Activated CD8-positive, alpha-beta T cell treated with anti-CD3 and anti-CD28 coated beads, Interleukin-2, amount 10 ng/mL, durations not matched to agents 7 days and 5 days (primary cell): ENCODE measurements at places on chromosomes 2 and 18. TPM values are rescaled to one million over a fixed set of nuclear protein-coding genes. Genes with fewer than 3 reads are reported as not detected.

DNA sequence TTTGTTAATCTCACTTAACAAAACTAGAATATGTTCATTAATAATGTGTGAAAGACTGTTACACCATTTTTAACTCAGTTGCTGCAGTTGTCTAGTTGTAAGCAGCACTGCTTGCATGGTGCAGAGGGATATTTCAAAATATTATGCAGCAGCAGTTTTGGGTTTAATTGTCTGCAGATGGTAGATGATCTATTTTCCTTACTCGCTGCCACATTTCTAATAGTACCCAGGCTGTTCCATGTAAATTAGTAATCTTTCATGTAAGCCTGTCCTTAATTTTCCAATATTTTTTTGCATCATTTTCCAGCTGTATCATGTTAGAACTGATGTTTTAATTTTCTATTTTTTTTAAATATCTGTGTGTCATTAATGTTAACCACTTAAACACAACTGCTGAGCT lies 488.1 kb upstream of the RAB12 start:
- no peak overlapping the region for H3K4me3 ChIP-seq
- H3K27me3 ChIP-seq, result no peaks in the 10 kb centered on the region
- H3K4me1 ChIP-seq, result no peaks in the 10 kb centered on the region
- no peaks in the 10 kb centered on the region for H3K36me3 ChIP-seq
- DNase-seq, result no peak
- no peak overlapping the region for H3K27ac ChIP-seq

DNA sequence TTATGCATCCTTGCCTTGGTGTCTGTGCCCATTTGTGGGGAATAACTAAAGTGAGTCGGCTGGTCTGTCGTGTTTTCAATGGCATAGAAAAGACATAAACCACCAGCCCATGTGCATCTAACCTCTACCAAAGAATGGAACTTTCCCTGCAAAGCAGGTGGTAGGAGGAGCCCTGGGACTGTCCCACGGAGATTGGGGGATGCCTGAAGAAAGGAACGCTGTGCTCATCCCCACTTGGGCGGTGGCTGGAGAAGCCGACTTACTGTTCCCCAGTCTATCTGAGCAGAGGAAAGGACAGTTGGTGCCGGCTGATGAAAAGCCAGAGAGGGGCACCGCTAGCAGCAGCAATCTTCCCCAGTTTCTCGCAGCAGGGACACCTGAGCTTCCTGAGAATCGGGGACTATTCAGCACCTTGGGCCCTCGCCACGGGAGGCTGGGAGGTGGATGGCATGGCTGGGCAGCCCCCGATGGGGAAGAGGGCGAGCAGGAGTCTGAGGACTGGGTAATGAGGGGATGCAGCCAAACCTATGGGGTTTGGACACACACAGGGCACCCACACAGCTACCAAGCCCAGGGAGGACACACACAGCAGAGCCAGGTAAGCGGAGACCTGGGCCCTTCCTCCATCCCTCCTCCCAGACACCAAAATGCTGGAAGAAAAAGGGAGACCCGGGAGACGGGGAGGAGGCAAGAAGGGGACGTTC lies 53.7 kb upstream of the AGAP1 start:
- no peaks in the 10 kb centered on the region for H3K27me3 ChIP-seq
- no peaks in the 10 kb centered on the region for H3K4me1 ChIP-seq
- H3K27ac ChIP-seq, result no peak overlapping the region
- no peak overlapping the region for H3K4me3 ChIP-seq
- H3K36me3 ChIP-seq, result no peaks in the 10 kb centered on the region
- no peak for DNase-seq

DNA sequence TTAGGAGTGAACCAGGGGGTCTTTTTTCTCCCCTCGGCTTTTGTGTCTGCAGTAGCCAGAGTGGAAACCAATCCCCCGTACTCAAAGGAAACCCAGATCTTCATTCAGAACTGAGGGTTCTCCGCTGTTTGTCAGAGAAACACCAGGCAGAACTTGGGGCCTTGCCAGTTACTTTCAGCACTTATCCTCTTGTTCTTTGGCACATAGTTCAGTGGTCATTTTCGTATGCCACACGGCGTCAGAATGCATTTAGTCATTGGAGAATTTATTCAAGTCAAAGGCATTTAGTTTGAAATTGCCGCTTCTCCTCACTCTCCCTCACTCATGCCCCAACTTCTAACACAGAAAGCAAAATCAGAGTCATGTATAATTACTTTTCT lies 102.9 kb downstream of the CABLES1 start:
- peak overlapping the region; percentile 60 for H3K4me3 ChIP-seq
- H3K27ac ChIP-seq, result peak overlapping the region; percentile 92
- DNase-seq, result no peak
- peaks cover 5% of the 10 kb centered on the region for H3K36me3 ChIP-seq
- no peaks in the 10 kb centered on the region for H3K27me3 ChIP-seq

GRCh38 chr2:199718074-199718473 lies 132.9 kb downstream of the FTCDNL1 start:
- no peak overlapping the region for H3K27ac ChIP-seq
- no peaks in the 10 kb centered on the region for H3K4me1 ChIP-seq
- H3K4me3 ChIP-seq, result no peak overlapping the region
- no peak for DNase-seq
- H3K36me3 ChIP-seq, result no peaks in the 10 kb centered on the region

DNA sequence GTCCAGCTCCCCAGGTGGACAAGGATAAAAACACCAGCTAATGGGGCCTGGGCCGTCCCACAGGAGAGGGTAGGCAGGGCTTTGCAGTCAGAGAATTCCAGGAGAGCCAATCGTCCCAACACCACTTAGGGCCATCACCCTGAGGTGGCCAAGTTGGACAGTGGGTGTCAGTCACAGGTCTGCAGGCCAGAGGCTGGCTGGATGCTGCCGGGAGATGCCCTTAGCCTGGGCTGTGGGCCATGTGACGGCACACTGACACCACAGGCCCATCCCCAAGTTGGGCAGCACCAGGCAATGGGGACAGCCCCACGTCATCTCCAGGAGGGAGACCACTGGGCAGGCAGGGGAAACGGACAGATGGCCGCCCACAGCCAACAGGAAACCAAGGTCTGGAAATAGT lies 53.9 kb downstream of the KIF1A start:
- no peaks in the 10 kb centered on the region for H3K4me1 ChIP-seq
- no peak for DNase-seq
- no peaks in the 10 kb centered on the region for H3K27me3 ChIP-seq

DNA sequence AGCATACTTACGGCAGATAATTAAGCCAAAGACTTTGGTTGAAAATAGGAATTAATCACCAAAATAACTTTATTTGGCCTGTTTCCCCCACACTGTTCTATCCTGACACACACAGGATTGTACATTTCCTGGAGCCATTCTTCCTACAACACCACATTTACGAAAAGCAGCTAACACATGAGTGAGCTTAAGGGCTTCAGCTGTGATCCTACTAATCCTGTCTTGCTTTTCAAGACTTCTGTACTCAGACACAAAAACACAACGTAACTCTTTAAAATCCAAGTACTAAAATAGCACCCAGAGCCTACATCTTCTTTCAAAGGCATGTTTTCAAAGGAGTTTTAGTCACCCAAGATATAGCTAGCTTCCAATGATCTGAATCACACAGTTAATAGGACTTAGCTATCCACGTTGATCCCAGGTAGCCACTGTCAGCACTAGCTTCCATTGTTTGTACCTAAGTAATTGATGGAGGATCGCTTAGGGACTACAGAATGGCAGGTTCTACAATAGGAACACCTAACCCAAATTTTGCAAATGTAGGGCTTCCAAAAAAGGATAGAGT lies 42.8 kb upstream of the TTC39C start:
- H3K36me3 ChIP-seq, result peaks cover 11% of the 10 kb centered on the region
- no peak overlapping the region for H3K27ac ChIP-seq
- H3K4me3 ChIP-seq, result no peak overlapping the region
- peaks cover 52% of the 10 kb centered on the region for H3K4me1 ChIP-seq
- H3K27me3 ChIP-seq, result no peaks in the 10 kb centered on the region

GRCh38 chr2:129165006-129165405 lies 814.5 kb upstream of the RAB6C start:
- no peaks in the 10 kb centered on the region for H3K36me3 ChIP-seq
- H3K27me3 ChIP-seq, result no peaks in the 10 kb centered on the region
- no peaks in the 10 kb centered on the region for H3K4me1 ChIP-seq
- DNase-seq, result no peak
- H3K4me3 ChIP-seq, result no peak overlapping the region

DNA sequence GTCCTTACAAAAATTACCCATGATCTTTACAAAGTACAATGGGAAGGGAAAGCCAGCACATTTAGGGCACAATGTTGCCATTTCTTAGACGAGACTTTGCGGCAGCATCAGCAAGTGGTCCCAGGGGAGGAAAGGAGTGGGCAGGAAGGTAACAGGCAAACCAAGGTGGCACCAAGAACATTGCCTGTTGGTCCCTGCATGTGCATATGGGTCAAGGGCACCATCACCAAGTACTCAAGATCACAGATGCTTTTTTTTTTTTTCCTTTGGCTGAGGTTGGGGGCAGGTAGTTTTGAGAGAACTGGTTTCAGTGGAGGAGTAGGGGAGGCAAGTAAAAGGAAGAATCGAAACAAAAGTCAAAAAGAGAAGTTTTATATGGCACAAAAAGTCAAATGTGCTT lies 752 bp upstream of the CYTIP start:
- H3K36me3 ChIP-seq, result peaks cover 40% of the 10 kb centered on the region
- peaks cover 38% of the 10 kb centered on the region for H3K4me1 ChIP-seq
- peak overlapping the region; percentile 92 for H3K27ac ChIP-seq
- H3K27me3 ChIP-seq, result no peaks in the 10 kb centered on the region
- peak overlapping the region; percentile 94 for H3K4me3 ChIP-seq
- peak; percentile 56 for DNase-seq

DNA sequence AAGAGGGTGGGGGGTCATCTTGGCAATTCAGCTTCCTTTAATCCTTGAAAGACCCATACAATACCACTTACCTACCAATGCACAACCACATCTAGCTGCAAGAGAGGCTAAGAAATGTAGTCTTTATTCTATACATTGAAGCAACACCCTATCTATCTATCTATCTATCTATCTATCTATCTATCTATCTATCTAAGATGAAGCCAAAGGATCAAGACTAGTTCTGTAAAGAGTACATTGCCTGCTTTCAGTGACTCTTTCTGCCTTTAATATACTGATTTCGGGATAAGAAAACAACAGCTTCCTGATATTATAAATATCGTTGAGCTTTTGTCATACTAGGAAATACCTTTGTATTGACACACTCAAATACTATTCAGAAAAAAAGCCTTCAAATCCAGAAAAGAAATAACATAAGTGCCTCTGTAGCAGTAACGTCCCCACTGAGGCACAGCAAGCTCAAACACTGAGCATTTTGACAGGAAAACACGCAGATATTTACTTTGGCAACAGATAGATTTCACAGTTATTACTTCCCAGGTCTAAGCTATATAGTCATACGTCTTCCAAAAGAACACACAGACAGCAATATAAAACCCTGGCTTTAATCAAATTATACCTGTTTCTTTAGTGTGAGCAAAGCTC lies 139.4 kb upstream of the SERTAD2 start:
- peaks cover 15% of the 10 kb centered on the region for H3K27me3 ChIP-seq
- no peaks in the 10 kb centered on the region for H3K36me3 ChIP-seq
- H3K4me1 ChIP-seq, result no peaks in the 10 kb centered on the region

DNA sequence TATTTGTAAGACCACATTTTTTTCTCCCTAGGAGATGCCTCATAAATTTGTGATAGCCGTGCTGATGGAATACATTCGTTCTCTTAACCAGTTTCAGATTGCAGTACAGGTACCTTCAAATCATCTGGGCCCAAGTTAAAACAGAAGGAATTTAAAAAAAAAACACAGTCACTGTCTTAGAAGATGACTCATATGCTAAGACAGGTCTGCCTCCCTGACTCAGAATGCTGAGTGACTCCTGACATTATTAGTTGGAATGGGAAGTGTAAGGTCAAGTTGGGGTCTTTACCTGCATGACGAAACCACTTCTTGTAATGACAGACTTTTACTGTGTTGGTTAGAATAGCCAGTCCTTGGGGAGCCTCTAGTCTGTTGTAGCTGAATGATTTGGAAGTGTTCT lies 26.3 kb downstream of the RMC1 start:
- no peak for DNase-seq
- no peaks in the 10 kb centered on the region for H3K27me3 ChIP-seq
- H3K27ac ChIP-seq, result peak overlapping the region; percentile 4
- H3K36me3 ChIP-seq, result peaks cover 67% of the 10 kb centered on the region
- no peak overlapping the region for H3K4me3 ChIP-seq

DNA sequence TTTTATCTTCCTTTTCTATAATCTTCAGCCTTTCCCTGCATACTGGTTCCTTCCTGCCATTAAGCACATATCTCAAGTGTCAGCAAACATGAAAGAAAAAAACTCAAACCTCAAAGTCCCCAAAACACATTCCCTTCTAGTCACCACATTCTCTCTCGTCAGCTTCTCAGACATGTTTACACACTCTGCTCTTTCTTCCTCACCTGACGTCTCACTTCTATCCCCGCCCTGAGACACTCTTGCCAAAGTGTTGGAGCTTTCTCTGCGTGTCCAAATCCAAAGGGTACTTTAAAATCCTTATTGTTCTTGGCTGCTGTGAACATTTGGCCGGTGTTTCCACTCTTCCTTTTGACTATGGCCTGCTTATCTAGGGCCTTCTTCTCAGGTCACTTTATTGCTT lies 47.9 kb downstream of the SOX11 start:
- H3K4me1 ChIP-seq, result no peaks in the 10 kb centered on the region
- no peak overlapping the region for H3K27ac ChIP-seq
- no peaks in the 10 kb centered on the region for H3K27me3 ChIP-seq
- H3K4me3 ChIP-seq, result no peak overlapping the region

DNA sequence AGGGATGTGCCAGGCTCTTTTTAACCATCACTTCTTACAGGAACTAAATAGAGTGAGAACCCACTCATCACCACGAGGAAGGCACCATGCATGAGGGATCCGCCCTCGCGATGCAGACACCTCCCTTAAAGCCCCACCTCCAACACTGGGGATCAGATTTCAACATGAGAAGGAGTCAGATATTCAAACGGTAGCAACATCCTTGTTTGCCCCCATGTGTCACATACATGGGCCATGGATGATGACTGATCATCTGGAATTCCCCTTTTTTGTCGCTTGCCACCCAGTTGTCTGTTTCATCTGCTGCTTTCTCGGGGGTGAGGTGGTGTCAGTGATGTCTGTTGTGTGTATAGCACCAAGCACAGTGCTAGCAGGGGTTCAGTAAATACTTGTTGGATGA lies 57.9 kb downstream of the NCK2 start:
- H3K27ac ChIP-seq, result peak overlapping the region; percentile 97
- peaks cover 63% of the 10 kb centered on the region for H3K36me3 ChIP-seq

GRCh38 chr2:43455731-43456642 lies 139.9 kb downstream of the THADA start:
- H3K4me3 ChIP-seq, result no peak overlapping the region
- no peak for DNase-seq
- no peak overlapping the region for H3K27ac ChIP-seq

GRCh38 chr2:206389164-206389563 lies 54.2 kb upstream of the ADAM23 start:
- no peaks in the 10 kb centered on the region for H3K27me3 ChIP-seq
- H3K27ac ChIP-seq, result no peak overlapping the region
- H3K36me3 ChIP-seq, result no peaks in the 10 kb centered on the region
- no peaks in the 10 kb centered on the region for H3K4me1 ChIP-seq
- no peak for DNase-seq
- no peak overlapping the region for H3K4me3 ChIP-seq

The IL36A gene
- 0.29 TPM for total RNA-seq

The SIGLEC15 gene
- not detected for total RNA-seq

The CERKL gene
- total RNA-seq, result not detected

The C2orf78 gene
- not detected for total RNA-seq

The CELF4 gene
- total RNA-seq, result not detected

The DPYSL5 gene
- total RNA-seq, result not detected

The LYPD1 gene
- not detected for total RNA-seq
